Stimulated activated CD4-positive, alpha-beta T cell treated with anti-CD3 and anti-CD28 coated beads, Interleukin-1b, Interleukin-23, amount 100 ng/mL, for 48 hours (primary cell): ENCODE measurements at places on chromosomes 6 and 20.

DNA sequence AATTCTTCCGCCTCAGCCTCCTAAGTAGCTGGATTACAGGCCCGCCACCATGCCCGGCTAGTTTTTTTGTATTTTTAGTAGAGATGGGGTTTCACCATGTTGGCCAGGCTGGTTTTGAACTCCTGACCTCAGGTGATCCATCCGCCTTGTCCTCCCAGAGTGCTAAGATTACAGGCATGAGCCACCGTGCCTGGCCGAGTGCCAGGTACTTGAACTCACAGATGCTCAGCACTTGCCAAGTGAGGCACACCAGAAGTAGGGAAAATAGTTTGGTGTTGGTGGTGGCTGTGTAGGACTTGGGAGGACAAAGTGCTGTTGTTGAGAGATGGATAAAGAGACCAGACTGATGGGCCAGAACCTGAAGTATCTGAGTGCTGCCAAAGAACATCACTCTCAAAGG, 40.0 kb upstream of the MBOAT1 start:
- no peak for DNase-seq

DNA sequence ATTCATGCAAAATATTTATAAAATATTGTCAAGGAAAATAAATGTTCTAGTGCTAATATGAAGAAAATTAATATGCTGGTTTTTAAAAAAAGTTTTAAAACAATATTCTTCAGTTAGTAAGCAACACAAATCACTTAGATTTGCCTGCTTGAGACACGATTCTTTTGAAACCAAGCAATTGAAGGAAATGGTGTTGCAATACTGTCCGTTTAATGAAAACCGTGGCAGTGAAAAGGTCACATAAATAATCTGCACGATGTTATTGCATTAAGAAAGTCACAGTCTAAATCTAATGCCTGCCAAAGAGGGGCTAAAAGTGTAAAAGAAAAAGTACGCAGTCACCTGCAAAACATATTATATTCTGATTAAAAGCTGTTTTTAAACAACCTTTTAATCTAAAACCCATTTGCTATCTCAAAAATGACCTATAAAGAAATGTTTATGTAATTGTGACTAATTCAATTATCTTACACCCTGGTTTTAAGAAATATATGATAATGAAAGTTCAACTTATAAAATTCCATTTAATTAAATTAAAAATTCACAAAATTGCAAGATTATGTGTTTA, 143.0 kb downstream of the GMDS start:
- DNase-seq, result no peak

- DNase-seq, result peak; percentile 81
These were observed 61.3 kb downstream of the TRERF1 start for GRCh38 chr6:42390228-42390934.

- no peak for DNase-seq
These were observed 2.6 kb upstream of the ADGB start for GRCh38 chr6:146595972-146596731.

GRCh38 chr20:48141660-48142515, 356.6 kb upstream of the SULF2 start:
- no peak for DNase-seq

- DNase-seq, result no peak
These were observed 32.0 kb downstream of the MTHFD1L start for GRCh38 chr6:150897400-150897943.

DNA sequence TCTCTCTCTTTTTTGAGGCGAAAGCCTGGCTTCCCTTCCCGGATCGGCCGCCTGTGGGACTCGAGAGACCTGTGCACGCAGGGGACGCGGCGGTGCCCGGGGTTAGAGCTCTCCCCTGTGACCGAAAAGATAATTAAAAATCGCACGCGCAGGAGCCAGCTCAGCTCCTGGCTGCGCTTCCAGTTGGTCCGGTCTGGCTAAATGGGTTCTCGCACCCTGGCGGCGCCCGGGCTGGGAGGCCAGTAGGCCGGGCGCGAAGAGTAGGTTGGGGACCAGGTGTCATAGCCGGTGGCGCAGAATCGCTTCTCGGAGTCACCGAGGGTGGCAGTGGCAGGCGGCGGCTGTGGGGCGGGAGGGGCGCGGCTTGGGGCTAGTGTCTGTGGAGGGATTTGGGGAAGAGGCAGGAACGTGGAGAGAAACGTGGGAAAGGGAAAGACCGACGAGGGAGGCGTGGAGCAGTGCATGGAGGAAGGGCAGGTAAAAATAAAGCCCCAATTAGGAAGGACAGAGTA, 41.9 kb upstream of the SUPT3H start:
- peak; percentile 61 for DNase-seq

- peak; percentile 69 for DNase-seq
These were observed 5.1 kb downstream of the SOX12 start for GRCh38 chr20:330233-331149.

DNA sequence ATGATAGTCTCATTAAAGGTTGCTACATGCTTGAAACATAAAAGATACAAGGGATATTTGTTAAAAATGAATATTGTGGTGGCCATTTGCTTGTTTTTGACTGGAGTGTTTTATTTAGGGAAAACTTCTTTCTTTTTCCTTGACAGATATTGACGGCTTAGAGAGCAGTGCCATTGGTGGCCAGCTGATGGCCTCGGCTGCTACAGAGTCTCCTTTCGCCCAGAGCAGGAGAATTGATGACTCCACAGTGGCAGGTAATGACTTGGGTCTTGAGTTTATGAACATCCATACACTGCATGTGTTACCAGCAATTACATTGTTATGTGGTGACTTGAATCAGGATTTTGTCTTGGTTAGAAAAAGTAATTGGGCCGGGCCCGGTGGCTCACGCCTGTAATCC, 67.5 kb upstream of the PBOV1 start:
- no peak for DNase-seq

- DNase-seq, result no peak
These were observed 361.3 kb downstream of the CD109 start for GRCh38 chr6:74057326-74057725.

DNA sequence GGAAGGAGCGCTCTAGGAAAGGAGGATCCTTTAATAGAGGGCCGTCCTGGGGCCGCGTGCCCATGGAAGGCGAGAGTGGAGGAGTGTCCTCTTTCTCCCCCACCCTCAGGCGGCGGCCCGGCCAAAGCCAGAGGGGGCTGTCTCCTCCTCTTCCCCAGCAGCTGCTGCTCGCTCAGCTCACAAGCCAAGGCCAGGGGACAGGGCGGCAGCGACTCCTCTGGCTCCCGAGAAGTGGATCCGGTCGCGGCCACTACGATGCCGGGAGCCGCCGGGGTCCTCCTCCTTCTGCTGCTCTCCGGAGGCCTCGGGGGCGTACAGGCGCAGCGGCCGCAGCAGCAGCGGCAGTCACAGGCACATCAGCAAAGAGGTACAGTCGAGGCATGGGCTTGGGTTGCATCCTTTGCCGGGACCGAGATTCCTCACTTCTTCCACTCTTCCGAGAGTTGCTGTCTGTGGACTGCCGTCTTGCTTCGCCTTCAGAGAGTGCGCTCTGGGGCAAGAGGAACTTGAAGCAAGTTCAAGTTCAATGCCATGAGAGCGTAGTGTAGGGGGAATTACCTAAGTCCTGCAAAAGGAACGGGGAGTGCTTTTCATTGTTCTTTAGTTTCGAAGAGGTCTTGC, at the start of gene LAMA2:
LAMA2 (plus strand) TSS at position 148 of the 621 bp plus-strand sequence; CDS start at position 256, 108 bp downstream.
- peak; percentile 3 for DNase-seq

DNA sequence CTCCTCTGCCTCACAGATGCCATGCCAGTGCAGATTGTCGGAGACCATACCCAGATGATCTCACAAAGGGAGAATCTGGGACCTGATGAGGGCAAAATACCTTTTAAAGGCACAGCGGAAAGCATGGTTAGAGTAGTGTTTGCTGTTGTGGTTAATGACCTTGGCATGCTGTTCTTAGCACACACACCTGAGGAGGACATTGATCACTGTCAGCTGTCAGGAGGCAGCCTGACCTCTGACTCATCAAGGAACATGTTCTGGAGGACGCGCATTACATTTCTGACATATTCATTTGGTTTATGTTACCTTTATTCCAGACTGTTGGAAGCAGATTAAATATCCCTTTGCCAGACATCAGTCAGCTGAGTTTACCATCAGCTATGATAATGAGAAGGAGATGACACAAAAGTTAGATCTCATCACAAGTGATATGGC, 57.1 kb downstream of the GOPC start:
- DNase-seq, result no peak
